ENCODE measurements at places on chromosomes 1 and 21. TPM values are rescaled to one million over a fixed set of nuclear protein-coding genes. Genes with fewer than 3 reads are reported as not detected.

Gene PDE4DIP
- 56.4 TPM for total RNA-seq

Gene TARBP1
- total RNA-seq = 26.0 TPM

Gene SAMD13
- total RNA-seq = 0.63 TPM

Gene TMPRSS3
- total RNA-seq = 5.4 TPM

Gene SPOCD1
- total RNA-seq = 23.9 TPM

Gene PHLDA3
- total RNA-seq = 392 TPM

Gene INAVA
- total RNA-seq = 0.95 TPM

Gene PLA2G5
- 3.9 TPM for total RNA-seq

Gene KCND3
- 11.7 TPM for total RNA-seq

Gene TUT4
- 43.9 TPM for total RNA-seq

Gene TTC22
- total RNA-seq = 0.88 TPM

Gene SYDE2
- 5.2 TPM for total RNA-seq

Gene HCRTR1
- total RNA-seq = not detected

Gene ALX3
- total RNA-seq = not detected

Gene HPDL
- not detected for total RNA-seq

Gene FCGR2B
- 31.3 TPM for total RNA-seq

Gene TSSK3
- 0.48 TPM for total RNA-seq

Gene FCRLA
- 0.84 TPM for total RNA-seq

Gene PLPPR4
- 2.0 TPM for total RNA-seq

Gene TNFRSF14
- 26.6 TPM for total RNA-seq

Gene STRIP1
- total RNA-seq = 43.9 TPM

Gene TNFSF18
- total RNA-seq = not detected

Gene ERG
- total RNA-seq = 63.7 TPM

Gene LRRC52
- total RNA-seq = not detected

Gene APP
- total RNA-seq = 380 TPM

Gene JAM2
- total RNA-seq = 9.5 TPM

Gene DPYD
- total RNA-seq = 52.5 TPM

Gene BSND
- total RNA-seq = not detected

Gene EXTL1
- not detected for total RNA-seq

Gene OPTC
- not detected for total RNA-seq
